NCI-H2081 treated with DMSO at 0.1 percent for 48 hours (cell line): ENCODE measurements at places on chromosomes 7 and 10.

DNA sequence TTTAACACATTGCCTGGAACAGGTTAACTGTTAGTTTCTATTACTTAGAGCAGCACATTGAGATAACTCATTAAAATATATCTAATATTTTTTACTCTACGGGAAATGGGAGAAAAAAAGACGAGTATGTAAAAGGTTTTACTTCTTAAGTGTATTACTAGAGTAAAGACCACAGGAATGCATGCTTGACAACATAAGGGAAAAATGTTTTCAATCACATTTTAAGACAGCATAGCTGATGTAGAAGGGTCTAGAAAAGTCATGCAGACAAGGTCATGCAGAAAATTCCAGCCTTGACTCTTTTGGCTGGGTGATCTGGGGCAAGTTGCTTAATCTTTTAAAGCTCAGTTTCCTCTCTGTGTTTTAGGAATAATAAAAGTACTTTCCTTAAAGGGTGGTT is 806.2 kb downstream of the CNTNAP2 start:
- DNase-seq = no peak

- DNase-seq = no peak
Measured at GRCh38 chr10:1630304-1630703, 107.0 kb downstream of the ADARB2 start.

- DNase-seq = no peak
Measured at GRCh38 chr7:98713165-98713810, 96.2 kb downstream of the NPTX2 start.

GRCh38 chr7:91750091-91750490 is 130.4 kb downstream of the MTERF1 start:
- no peak for DNase-seq

GRCh38 chr7:73647725-73648592 is 19.7 kb upstream of the VPS37D start:
- DNase-seq = no peak

- no peak for DNase-seq
Measured at GRCh38 chr10:131034451-131034850, 277.1 kb downstream of the TCERG1L start.

GRCh38 chr10:73359492-73359891 is 828 bp upstream of the CFAP70 start:
- no peak for DNase-seq

GRCh38 chr7:96093435-96093834 is 228.5 kb downstream of the SLC25A13 start:
- DNase-seq = no peak

DNA sequence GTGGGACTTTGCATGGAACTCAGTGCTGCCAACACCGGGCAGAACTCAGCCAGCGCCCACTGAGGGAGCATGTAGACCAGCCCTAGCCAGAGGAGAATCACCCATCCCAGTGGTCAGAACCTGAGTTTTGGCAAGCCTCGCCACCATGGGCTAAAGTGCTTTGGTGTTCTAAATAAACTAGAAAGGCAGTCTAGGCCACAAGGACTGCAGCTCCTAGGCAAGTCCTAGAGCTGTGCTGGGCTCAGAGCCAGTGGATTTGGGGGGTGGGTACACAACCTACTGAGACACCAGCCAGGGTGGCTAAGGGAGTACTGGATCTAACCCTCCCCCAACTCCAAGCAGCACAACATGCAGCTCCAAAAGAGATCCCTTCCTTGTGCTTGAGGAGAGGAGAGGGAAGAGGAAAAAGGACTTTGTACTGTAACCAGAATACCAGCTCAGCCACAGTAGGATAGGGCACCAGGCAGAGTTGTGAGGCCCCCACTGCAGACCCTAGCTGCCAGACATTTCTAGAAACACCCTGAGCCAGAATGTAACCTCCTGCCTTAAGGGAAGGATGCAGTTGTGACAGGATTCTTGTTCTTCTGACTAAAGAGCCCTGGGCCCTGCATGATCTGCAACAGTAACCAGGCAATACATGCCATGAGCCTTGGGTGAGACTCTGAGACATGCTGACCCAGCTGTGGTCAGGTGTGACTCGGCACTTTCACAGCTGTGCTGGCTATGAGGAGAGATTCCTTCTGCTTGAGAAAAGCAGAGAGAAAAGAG is 24.4 kb downstream of the GSDME start:
- no peak for DNase-seq

GRCh38 chr7:92731335-92732063 is 104.9 kb downstream of the CDK6 start:
- no peak for DNase-seq

GRCh38 chr10:119348516-119349240 is 141.3 kb downstream of the GRK5 start:
- DNase-seq = no peak

- DNase-seq = no peak
Measured at GRCh38 chr7:144516729-144517525, 113.4 kb upstream of the NOBOX start.

DNA sequence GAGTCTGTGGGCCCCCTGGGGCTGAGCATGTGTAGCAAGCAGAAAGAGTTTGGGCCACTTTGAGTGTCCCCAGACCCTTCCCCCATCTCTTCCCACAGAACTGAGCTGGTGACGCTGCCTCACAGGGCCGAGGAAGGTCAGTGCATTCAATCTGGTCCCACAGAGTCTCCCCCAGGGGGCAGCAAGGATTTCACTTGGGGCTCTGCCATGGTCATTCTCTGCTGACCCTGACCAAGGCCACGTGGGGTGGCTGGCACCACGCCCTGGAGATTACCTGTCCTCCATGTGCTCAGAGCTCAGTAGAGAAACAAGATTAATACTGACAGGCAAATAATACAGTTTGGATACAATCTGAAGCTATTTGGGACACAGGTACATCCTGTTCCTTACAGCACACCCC is 30.2 kb downstream of the ADRA2A start:
- DNase-seq = no peak

GRCh38 chr7:132255115-132255797 is 321.0 kb downstream of the PLXNA4 start:
- DNase-seq = no peak
